Muscle of back (tissue), 13 donors: ENCODE measurements at places on chromosomes 12 and 14. TPM values are rescaled to one million over a fixed set of nuclear protein-coding genes. Genes with fewer than 3 reads are reported as not detected.

The LGALS3 gene
- polyA plus RNA-seq, result 32.9 TPM

The BLTP3B gene
- 14.9 TPM for polyA plus RNA-seq

The RPS29 gene
- polyA plus RNA-seq, result 1,931 TPM

The POTEM gene
- polyA plus RNA-seq, result not detected

The NKX2-8 gene
- not detected for polyA plus RNA-seq

The KCNK10 gene
- polyA plus RNA-seq, result 0.01 TPM

The TUNAR gene
- 0.50 TPM for polyA plus RNA-seq

The CLEC4D gene
- not detected for polyA plus RNA-seq
